CD4-positive, alpha-beta T cell treated with Interleukin-12 subunit alpha and Interleukin-12 subunit beta, for 1 hour (primary cell): ENCODE measurements at places on chromosomes 1 and 21.

DNA sequence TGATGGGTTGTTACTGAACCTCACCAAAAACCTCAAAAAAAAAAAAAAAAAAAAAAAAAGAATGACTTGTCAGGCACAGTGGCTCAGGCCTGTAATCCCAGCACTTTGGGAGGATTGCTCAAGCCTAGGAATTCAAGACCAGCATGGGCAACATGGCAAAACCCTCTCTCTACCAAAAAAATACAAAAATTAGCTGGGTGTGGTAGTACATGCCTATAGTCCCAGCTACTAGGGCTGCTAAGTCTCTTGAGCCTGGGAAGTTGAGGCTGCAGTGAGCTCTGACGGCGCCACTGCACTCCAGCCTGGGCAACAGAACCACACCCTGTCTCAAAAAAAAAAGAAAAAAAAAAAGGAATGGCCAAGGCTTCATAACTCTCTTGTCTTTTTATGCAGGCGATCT is 11.1 kb downstream of the CHAF1B start:
- no peak for DNase-seq

DNA sequence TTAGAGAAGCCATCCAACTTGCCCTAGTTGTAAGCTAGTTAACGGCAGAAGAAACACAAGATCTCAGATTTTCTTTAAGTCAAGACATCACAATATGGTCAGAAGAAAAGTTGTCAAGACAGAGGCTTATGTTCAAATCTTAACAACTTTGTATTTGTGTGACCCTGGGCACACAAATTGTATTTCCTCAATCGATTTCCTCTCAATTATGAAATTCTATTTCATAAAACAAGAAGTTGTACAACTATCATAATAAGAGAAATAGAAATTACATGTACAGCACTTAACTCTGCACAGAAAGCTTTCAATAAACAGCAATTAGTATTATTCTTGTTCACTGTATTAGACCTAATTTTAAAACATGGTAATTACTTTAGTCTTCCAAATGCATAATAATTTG is 62.9 kb upstream of the SDC3 start:
- no peak for DNase-seq

- peak; percentile 88 for DNase-seq
Measured at GRCh38 chr1:167442142-167442848, 76.0 kb downstream of the CD247 start.

DNA sequence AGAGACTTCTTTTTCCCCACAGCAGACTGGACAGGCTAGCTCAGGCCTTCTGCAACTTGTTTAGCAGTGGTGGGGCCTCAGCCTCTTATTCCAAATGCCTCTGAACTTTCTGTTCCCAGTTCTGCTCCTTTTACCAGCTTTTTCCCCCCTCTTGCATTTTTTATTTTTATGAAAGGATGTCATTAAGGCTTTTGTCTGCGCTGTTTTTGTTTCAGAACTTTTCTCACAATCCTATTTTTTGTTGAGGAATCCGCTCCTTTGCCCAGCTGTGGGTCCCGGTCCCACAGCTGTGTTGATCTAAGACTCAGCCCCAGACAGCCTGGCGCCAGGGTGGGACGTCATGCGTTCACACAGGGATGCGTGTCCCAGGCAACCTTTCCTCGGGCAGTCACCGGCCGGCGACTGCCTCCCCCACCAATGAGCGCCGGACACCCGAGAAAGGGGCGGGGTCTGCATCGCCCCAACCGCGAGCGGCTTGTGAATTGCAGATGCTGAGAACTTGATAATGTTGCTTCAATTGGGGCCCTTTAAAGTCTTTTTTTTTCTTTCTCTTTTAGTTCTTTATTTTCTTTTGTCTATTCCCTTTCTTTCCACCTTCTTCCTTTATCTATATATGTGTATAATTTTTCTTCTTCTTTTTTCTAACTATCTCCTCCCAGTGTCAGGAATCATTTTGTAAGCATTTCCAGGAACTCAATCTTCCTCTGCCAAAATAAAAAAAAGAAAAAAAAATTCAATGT is 3.0 kb upstream of the ID3 start:
- peak; percentile 33 for DNase-seq

DNA sequence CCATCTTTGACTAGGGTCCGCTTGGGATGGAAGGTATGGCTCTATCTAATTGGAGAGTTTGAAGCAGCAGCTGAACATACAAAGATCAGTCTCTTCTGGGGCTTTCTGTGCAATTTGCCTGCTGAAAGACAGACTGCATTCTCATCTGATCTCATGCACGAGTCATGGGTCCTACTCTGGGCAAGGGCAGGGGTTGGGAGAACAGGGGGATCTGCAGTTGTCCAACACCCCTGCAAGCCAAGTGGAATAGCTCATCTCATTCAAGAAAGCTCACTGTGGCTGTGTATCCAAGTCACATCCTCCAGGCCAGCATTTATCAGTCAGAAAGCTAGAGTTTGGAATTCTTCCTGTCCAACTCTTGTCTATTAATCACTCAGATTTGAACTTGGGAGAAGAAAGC is 177.2 kb upstream of the C8B start:
- DNase-seq: no peak

- DNase-seq: no peak
Measured at GRCh38 chr1:109371341-109371739, 26.4 kb downstream of the SORT1 start.

GRCh38 chr1:61426885-61427284 is 298.1 kb downstream of the TM2D1 start:
- DNase-seq: no peak

DNA sequence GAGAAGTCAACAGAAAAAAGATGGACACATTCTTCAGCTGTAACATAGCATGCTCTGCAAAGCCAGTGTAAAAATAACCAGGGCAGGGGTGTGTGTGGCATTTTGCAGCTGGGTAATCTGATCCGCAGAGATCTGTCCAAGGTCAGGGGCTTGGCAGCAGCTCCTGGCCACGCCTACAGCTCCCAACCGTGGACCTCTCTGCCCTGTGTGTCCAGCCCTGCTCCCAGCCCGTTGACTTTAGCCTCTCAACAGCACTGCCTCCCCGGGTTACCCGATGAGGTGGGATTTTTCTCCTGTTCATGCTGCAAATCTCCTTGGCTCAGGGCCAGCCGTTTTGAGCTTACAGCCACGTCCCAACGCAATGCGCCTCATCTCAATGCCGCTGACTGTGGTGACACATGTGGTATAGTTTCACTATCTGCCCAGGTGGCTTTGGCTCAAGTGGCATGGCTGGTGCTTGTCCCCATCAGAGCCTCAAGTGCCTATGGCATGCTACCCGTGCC is 68.1 kb downstream of the VWA5B1 start:
- no peak for DNase-seq

GRCh38 chr1:205444931-205445645 is 10.8 kb downstream of the BLACAT1 start:
- DNase-seq: no peak

DNA sequence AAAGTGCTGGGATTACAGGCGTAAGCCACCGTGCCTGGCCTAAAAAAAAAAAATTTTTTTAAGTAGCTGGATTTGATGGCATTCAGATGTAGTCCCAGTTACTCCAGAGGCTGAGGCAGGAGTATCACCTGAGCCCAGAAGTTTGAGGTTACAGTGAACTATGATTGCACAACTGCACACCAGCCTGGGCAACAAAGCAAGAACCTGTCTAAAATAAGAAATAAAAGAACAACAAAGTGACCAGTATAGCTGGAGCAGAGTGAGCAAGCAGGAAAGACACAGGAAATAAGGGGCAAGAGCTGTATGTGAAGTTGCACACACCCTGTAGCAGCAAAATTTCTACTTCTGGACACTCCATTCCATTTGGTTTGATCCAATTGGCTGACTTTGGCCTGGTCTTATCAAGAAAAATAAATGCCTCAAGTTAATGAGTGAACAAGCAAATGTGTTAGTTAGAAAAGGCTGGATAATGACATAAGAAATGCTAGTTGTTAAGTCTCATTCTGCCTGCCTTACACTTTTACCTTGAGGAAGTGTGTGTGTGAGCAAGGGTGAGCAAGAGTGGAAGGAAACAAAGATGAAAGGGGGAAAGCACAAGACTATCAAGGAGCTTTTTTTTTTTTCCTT is 7.9 kb downstream of the ATP5IF1 start:
- DNase-seq: no peak

- DNase-seq: no peak
Measured at GRCh38 chr1:40161888-40162397, 756 bp downstream of the RLF start.

DNA sequence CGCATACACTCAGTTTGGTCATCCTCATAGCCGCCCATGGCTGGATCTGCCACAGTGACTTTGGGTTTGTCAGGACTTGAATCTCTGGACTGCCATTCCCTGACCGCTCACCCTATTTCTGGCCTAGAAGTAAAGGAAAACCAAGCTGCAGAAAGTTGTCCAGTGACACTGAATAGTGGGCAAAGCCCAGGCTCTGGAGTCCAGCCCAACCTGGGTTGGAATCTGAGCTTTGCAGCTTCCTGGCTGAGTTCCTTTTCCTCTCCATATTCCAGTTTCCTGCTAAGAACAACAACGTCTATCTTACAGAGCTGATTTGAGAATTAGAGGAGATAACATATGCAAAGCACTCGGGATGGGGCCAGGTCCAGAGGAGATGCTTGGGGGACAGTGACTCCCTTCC is 15.6 kb upstream of the EIF4G3 start:
- no peak for DNase-seq

- DNase-seq: no peak
Measured at GRCh38 chr1:248849637-248850036, 9.2 kb downstream of the ZNF692 start.

DNA sequence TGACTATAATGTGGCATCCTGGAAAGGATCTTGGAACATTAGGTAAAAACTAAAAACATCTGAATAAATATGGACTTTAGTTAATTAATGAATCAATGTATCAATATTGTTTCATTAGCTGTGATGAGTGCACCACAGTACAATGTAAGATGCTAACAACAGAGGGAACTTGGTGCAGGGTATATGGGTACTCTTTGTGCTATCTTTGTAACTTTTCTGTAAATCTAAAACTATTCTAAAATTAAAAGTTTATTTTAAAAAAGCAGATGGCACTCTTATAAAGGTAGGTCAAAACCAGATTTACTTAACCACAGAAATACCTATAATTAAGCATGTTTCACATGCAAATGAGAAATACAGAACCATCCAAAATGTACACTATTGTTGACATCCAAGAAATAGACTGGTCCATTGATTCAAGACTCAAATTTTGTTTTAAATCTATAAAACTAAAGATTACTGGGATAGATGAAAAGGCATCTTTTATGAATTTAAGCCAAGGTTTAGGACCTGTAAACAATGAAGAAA is 38.4 kb downstream of the ACBD3 start:
- no peak for DNase-seq

DNA sequence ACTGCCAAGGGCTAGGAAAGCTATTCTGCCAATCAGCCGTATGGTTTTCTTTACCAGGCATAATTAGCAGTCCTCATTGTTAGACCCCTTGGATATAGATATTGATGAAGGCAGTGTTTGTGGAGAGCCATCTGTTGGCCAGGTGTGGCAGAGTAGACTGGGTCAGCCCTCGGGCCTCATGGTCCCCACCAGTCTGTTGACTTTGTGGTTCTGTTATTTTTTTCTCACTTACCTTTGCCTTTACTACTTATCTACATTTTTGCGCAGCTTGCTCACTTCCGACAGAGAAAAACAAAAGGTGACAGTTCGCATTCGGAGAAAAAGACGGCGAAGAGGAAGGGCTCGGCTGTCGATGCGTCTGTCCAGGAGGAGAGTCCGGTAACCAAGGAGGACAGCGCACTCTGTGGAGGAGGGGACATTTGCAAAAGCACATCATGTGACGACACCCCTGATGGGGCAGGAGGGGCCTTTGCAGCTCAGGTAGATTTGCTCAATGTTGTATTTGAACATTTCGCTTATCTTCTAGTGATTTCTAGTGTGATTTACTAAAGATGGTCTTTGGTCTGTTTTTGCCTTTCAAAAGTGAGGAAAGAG is 2.3 kb downstream of the PCNT start:
- no peak for DNase-seq

- DNase-seq: no peak
Measured at GRCh38 chr1:214538496-214538895, 12.9 kb downstream of the PTPN14 start.

GRCh38 chr1:46192171-46192570 is 6.1 kb downstream of the POMGNT1 start:
- DNase-seq: no peak

DNA sequence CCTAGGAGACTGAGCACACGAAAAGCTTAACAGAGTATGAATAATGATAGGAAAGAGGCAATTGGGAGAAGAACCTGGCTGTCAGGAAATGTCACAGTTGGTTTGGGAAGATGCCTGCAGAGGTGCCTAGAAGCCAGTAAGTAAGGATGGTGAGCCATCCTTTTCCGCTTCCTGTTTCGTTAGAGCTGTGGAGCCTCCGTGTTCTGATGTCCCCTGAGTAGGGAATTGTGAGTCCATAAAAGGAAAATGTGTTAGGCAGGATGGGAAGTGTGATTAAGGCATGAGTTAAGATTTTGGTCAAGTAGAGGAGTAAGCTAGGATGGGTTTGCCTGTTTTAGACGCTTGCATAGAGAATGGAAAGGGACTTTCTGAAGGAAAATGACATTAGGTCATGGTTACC is 9.0 kb downstream of the CLIC4 start:
- no peak for DNase-seq

DNA sequence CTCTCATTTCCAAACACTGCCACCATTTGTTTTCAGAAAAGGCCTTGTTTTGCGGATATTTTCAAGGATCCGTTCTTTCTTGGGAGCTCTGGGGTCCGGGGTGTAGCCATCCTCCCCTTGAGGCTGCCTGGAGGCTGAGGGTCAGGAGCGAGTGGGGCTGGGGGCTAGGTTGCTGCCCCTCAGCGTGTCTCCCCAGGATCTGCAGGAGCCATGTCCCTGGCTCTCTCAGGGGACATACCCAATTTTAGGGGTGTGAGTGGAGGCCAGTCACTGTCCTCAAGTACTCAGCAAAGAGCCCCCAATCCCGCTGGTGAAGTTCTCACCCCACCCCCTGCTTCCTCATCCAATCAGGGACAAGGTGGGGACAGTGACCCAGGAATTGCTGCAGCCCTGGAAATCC is 15.0 kb upstream of the PRDM16 start:
- no peak for DNase-seq

GRCh38 chr1:183195142-183195574 is 9.1 kb downstream of the LAMC2 start:
- no peak for DNase-seq

- DNase-seq: no peak
Measured at GRCh38 chr1:92910081-92910480, 51.2 kb downstream of the DIPK1A start.

DNA sequence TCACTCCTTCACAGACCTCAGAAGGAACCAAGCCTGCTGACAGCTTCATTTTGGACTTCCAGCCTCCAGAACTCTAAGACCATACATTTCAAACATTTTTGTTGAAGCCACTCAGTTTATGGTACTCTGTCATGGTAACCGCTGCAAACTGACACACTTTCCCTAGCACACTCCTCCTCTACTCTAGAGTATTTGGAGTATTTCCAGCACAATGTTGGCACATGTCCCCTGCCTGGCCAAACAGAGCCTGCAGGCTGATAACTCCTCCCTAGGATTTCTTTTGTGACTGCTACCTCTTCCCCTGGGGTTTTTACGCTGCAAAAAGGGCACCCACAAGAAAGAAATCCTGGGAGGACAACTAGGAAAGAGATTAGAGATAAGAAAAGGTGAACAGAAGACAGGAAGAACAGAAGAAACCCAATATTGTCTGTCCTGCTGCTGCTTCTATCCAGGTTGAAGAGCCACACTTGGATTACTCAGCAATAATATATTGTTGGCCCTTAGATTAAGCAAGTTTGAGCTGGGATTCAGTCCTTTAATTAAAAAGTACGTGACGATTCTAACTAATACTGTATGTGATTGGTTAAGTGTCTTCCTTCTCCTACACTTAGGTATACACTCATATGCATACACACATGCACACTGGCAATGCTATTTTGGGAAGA is 844.1 kb downstream of the LTN1 start:
- DNase-seq: no peak
